ENCODE measurements at places on chromosomes 4 and X.

DNA sequence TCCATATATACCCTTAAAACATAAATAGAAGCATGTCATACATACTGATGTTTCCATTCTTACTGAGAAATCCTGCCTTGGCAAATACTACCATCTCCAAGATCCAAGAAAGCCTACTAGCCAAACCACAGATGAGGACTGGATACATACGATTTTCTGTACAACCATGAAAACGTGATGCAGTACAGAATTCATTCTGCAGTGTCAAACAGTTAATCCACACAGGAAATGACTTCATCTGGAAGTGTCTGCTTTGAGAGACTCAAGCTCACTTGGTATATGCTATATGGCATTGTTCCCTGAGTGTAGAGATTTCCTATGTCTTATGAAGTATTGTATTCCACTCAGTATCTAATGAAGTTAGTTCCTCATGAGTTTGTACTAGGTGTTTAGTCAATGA lies 94.3 kb downstream of the CT47B1 start:
- no peak for DNase-seq

GRCh38 chr4:81605271-81605670 lies 133.6 kb upstream of the RASGEF1B start:
- no peak for DNase-seq

GRCh38 chrX:24231131-24231540 lies 81.6 kb downstream of the ZFX start:
- DNase-seq = peak; percentile 37

GRCh38 chr4:80182237-80182866 lies 15.0 kb upstream of the PRDM8 start:
- DNase-seq = no peak

DNA sequence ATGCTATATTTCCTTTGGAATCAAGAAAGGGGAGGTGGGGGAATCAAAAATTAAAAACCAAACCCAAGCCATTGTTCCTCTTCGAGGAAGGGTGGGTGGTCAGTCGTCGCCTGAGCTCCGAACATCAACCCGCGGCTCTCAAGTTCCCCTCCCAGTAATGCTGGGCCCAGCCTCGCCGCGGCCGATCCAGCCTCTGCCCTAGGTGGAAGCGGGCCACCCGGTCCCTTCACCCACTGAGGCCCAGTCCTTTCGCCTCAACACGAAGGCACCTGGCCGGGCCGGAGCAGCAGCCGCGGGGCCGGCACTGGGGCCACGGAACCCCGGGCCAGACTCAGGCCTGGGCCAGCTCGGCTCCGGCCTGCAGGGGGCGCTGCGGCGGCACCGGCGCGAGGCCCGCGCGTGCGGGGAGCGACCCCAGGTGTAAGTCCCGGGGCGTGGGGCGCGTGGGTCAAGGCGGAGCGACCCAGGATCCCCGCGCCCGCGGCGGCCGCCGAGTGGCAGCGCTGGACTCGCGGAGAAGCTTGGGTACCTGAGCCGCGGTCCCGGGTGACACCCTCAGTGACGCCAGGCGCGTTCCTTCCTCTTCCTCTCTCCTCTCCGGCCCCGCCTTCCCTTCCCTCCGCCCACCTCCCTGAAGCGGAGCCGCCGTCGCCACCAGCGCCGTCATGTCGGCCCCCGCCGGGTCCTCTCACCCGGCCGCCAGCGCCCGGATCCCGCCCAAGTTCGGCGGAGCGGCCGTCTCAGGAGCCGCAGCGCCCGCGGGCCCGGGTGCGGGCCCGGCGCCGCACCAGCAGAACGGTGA lies at the start of gene SEC24B:
SEC24B (plus strand) TSS at position 611 of the 802 bp plus-strand sequence; CDS start at position 666, 55 bp downstream.
- no peak for DNase-seq

DNA sequence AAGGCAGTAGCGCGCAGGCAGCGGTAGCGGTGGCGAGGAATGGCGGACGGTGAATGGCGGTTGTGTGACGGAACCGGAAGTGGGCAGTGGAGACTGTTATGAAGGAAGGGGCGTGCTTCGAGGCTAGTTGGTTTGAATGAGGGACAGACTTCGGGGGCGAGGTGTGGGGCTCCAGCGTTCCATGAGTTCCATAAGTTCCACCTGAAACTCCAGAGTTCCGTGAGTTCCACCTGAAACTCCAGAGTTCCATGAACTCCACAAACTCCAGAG lies 70.2 kb downstream of the FAM47C start:
- DNase-seq = no peak

GRCh38 chrX:82370978-82371646 lies 1137.0 kb upstream of the POU3F4 start:
- no peak for DNase-seq

DNA sequence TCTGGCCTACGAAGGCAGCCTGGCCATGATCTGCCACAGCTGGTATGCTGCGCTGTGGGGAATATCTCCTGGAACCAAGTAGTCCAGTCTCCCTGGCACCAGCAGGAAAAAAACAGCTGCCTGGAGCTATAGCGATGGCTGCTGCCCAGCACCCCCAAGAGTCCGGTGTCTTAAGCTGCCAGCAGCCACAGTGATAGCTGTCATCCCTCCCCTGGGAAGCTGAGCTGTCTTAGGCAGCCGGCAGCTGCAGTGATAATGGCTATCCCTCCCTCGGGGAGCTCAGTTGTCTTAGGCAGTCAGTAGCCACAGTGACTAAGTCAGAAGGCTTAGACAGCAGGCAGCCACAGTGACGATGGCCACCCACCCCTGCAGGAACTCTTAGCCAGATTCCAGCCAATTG lies 205.1 kb downstream of the STPG2 start:
- no peak for DNase-seq

DNA sequence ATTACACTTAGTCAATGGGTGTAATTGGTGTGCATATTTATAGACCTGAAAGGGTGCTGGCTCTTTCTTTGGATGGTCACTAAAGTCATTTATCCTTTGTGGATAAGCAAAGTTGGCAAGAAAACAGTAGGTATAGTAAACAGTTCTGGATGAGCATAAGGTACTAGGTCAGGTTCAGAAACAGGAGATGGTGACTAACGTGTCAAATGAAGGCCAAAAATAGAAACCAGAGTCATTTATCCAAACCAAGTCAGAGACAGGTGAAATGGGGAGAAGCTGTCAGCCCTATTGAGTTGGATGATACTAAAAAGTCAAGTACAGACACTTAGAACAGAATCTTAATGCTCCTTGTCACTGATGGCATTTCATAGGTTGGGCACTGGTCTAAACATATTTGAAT lies 313.1 kb downstream of the KLHL13 start:
- no peak for DNase-seq

DNA sequence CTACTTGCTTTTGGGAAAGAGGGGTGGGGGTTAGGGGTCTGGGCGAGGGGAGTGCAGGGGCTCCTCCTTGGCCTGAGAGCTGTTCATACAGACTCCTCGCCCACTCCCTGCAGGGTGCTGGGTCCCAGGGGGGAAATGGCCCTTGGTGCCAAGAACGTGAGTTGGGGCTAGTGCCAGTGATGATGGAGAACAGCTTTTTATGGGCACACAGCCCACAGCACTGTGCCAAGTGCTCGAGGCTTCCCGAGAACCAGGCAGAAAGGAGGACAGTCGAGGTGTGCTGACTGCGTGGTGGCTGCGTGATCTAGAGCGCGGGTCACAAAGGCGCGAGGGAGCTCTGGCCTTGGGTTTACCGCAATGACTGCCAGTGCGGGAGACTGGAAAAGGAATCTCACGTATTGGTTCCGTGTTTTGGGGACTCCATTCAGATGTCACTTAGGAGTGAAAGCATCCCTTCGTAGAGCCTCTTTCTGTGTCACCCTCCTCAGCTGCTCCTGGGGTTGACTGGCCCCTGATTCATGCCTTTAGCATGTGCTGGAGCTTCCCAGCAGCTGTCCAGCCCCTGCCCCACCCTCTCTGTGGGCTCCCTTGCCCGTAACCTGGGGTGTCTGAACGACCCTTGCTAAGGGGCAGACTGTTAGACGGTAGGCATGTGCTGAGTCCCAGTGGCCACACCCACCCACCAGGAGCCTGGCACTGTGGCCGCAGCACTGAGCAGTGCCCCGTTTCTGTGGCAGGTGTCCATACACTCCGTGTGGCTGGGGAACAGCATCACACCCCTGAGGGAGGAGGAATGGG lies 20.9 kb upstream of the MSANTD1 start:
- DNase-seq = no peak
